Fibroblast of skin of abdomen (primary cell): ENCODE measurements at places on chromosomes 11 and 22.
A peak's percentile ranks its signal among the peaks of the same experiment; 100 is the strongest.

- no peak for DNase-seq
These were observed 31.1 kb upstream of the PRSS23 start for GRCh38 chr11:86769219-86769618.

DNA sequence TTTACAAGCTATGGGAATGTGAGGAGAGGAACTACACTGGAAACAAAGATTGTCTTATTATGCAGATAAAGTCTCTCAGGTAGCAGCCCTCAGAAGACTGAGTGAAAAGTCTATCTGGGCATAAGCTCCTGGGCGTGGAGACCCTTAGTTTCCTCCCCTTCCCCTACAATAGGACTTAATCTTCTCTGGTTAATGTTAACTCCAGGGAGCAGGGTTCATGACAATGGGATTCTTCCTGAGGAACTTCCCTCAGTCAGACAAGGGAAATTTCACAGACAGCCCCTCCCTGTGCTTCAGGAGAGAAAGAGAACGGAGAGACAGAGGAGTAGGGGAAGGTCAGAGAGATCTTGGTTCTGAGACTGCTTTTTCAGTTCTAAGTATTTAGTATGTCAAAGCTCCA lies 1428.6 kb downstream of the LRRC4C start:
- no peak for DNase-seq

DNA sequence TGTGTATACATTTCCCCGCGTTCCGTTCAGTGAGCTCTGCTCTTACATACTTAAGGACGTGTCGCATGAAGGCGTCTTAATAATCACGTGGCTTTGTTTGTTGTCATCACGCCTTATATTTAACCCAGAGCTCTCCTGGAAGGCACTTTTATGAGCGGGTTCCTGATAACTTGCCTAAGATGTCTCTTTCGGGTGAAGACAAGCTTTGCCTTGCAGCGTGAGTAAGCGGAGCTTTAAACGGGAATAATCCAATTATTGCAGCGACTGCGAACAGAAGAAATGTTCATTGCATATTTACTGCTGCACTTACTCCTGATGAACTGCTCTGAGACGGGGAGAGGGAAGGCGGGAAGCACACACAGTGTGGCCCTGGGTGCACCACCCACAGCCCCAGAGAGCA lies 1128.2 kb downstream of the BRD1 start:
- DNase-seq: no peak

DNA sequence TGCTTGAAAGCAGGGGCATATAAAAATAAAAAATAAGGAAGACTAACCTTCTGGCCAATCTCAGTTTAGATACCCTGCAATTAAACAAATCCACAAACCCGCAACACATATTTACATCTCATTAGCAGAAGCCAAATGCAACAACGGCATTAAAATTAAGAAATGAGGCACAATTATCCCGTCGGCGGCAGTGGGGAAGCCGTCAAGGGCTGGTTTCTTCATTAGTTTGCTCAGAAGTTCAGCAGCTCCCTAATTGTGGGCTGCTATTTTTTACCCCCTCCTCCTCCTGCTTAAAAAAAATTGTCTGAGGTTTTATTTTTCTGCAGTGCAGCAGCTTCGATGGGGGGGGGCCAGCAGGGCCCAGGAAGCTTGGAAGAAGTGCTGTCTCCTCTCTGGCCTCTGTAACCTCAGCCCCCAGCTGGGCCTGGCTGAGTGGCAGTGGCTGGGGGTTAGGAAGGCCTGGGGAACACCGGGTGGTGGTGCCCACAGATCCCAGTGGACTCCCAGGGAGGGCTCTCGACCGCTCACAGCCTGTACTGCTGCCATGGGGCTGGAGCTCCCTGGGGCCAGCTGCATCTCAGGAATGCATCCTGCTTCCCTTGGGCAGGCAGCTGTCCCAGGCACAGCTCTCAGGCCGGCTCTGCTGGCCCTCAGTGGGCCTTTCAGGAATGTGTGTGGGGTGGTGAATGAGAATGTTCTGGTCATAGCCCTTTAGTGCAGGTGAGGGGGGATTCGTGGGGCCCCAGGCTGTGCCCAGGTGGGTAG lies 148.7 kb upstream of the B3GAT1 start:
- no peak for DNase-seq

DNA sequence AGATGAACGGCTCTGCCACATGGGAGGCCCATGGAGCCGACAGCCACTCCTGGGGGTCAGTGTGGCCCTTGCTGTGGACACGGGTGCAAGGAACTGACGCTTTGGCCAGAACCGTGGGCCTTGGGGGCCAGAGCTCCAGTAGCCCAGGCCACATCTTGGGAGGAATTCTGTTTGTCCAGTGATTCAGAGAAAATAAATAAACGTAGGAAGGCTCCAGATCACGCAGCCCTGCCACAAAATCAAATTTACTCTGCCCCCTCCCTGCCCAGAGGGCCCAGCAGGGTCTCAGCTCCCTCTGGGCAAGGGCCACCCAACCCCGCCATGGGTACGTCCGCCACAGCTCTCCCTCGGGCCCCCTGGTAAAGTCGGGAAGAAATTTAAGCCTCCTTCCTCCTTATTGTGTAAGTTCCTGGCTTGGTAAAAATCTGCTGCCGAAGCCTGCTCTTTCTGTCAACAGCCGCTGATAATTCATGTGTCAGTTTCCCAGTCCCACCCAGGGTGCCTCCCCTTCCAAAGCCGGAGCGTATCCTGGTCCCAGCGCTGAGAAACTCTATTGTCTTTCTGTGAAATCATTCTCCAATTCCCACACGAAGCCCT lies 6.9 kb upstream of the MUC5AC start:
- DNase-seq: no peak

DNA sequence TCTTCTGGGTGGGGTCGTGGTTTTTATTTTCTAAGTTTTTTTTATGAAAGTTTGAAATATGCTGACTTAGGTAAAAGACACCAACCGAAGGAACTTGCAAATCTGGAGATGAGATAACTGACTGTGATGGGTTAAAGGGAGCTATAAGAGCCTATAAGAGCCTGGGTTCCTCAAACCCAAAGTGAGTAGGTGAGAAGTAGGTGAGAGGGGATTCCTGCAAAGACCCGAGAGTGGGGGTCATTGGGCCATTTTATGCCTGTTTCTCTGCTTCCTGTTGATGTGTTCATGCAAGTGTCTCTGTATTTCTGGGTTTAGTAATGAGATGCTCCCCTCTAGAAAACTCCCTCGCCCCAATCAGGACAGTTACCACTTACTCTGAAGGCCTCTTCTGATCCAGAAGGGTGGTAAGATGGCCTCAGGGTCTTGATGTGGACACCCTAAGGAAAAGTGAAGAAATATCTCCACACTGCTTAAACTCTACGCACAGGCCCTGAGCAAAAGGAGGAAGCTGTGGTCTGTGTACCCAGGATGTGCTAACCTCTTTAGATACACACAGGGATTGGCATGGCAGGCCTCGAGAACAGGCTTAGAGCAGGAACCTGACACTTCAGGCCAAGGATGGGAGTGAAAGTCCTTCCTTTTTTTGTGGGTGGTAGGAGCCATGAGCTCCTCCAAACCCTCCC lies 1.8 kb downstream of the FLI1 start:
- no peak for DNase-seq

- DNase-seq: no peak
These were observed 1009.6 kb upstream of the CCDC90B start for GRCh38 chr11:84295815-84296214.

DNA sequence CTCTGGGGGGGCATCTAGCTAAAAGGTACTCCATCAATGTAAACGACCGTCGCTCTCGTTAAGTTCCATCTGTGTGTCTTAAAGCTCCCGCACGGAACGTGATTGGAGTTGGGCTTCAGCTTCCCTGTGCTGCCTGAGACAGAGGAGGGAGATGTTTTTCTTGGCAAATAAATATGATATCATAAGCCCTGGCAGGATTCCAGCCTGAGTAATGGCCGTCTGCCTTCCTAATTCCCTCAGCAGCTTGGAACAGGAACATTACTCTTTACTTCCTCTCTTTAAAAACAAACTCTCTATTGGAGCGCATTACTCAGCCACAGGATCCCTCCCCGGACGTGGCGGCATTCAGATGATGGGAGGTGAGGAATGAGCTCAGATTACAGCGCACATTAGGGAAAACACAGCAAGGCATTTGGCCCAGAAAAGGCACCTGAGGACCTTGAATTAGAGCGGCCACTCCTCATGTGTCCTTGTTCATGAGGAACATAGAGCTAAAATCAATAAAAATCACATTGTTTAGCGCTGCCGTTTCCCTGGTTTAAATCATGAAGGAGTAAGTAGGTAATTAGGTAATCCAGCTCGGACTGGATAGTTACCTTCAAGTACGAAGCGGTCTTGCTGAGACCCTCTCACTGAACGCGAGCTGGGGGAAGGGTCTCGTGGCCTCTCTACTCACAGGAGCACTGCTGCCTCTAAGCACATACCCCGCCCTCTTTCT lies 230.4 kb downstream of the ST3GAL4 start:
- peak; percentile 96 for DNase-seq

- DNase-seq: peak; percentile 44
These were observed 404.6 kb upstream of the DDI1 start for GRCh38 chr11:103631841-103632240.

DNA sequence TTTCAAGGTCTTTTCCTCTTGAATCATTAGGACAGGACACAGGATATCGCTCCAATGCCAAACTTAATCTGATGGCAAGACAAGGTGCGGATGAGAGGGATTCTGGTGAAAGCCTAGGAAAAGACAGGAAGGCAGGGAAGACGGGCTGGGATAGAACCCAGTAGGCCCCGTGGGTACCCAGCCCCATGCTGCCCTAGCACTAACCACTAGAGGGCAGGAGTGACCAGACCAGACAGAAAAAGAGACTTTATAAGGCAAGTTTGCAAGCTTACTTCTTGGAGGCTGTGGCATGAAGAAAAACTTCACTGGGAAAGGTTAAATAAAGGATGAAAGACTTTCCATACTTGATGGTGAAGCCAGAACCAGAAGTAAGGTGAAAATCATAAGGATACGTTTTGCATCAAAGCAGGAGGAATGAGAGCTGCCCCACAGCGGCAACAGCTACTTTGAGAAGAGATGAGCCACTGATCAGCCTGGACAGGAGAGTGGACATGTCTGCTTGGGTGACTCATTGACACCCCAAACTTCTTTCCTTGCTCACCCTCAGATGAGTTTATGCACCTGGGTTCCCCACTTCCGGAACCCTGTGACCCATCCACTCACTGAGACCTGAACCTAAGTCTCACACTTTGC lies 39.8 kb downstream of the SYN3 start:
- DNase-seq: peak; percentile 45

- DNase-seq: no peak
These were observed 94.8 kb downstream of the EXT2 start for GRCh38 chr11:44189986-44190882.

DNA sequence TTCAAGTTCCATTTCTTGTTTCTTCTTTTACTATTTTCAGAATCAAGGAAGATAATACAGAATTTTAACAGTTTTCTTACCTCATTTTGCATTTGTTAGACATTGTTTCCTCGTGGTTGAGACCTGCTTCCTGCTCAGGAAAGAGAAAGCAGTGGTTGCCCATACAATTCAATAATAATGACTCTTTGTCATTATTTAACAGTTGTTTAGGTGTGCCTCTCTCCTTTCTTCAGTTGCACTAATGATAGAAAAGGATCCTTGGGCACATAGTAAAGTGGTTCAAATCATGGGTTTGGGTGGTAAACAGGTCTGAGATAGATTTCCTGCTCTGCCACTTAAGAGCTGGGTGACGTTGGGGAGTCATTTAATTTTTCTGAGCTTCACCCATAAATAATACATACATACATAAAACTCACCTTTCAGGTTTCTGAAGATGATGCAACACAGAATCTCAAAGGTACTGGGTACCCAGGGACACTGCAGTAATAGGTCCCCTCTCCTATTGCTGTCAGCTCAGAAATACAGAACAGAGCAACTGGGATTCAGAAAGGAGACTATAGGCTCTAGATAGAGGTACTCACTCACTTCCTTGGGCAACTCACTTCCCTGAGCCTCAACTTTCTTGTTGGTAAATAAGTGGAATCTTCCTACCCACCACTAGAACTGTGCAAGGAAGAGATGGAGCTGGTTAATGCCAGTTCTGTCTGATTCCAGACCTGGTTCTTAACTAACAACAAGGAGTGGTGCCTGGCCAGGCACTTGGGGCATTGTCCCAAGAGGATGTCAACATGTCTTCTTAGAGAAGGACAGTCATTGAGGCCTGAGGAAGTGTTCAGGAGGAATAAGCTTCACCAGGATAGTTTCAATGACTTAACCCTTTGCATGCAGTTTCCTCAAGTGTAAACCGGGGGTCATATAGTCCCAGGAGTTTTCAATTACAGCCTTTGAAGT lies 34.9 kb downstream of the CD44 start:
- no peak for DNase-seq

GRCh38 chr11:62419314-62419929 lies 589 bp downstream of the SCGB1A1 start:
- no peak for DNase-seq
